ENCODE measurements at places on chromosomes 3 and 15.
A peak's percentile ranks its signal among the peaks of the same experiment; 100 is the strongest.

DNA sequence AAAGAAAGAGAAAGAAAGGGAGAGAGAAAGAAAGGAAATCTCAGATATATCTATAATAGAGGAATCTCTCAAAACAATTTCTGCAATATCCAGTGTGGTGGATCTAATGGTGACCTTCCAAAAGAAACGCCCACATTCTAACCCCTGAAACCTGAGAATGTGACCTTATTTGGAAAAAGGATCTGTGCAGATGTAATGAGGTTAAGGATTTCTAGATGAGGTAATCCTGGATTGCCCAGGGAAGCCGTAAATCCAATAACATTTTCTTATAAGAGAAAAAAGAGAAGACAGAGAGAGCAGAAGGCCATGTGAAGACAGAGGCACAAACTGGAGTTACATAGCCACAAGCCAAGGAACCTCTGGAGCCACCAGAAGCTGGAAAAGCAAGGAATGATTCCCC, 307.6 kb downstream of the ZBTB20 start:
- DNase-seq, result no peak

GRCh38 chr15:90336705-90337141, 15.4 kb upstream of the ZNF774 start:
- peak; percentile 69 for DNase-seq

DNA sequence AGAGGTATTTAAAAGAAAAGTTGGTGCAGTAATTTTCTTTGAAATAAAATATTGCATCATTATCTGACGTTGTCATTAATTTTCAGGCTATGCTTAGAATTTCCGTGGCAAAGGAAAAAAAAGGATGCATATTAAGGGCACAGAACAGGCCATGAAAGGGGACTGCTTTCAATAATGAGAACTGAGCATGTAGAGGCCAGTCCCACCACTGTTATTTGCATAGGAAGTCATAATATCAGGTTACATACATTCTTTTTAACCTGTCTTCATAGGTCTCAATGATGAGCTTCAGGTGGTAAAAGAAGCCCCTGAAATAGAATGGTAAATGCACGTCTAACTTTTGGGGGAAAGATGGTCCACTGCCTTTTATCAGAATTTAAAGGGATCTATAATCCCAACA, 272.1 kb upstream of the ALCAM start:
- DNase-seq, result no peak

DNA sequence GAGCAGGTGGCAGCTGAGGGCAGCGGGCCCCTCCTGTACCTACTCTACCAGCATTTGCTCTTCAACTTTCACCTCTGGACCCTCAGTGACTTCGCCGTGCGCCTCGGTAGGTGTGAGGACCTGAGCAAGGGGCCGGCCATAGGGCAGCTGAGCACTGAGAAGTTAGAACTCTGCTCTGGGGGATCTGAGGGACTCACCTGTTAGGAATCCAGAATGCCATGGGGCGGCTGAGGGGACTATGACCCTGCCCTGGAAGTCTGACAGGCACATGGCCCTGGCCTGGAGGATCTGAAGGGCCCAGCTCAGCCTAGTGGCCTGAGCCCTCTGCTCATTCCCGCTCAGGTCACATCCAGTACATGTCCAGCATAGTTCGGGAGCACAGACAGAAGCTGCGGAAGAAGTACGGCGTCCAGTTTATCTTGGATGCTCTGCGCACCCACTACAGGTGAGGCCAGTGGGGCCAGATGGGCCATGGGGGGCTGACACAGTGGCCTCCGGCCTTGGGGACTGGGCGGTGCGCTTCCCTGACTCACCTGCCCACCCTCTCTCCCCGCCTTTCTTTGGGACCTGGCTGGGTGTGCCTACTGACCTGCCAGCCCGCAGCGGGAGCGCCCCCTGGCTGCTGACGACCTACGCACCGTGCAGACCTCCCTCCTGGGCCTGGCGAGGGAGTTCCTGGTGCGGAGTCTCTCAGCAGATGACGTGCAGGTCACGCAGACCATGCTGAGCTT, 18.8 kb downstream of the NBEAL2 start:
- peak; percentile 64 for DNase-seq

DNA sequence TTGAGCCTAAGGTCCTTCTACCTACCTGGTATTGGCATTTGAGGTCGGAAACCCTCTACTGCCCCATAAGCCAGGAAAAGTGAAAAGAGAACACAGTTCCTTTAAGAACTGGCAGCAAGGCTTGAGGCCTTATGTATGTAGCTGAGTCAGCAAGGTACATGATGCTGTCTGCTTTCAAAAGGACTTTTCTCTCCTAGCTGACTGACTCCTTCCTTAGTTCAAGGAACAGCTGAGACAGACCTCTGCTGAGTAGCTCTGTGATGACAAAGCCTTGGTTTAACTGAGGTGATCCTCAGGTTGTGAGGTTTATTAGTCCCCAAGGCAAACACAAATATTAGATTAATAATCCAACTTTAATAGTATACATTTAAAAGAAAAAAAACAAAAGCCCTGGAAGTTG, 45.8 kb downstream of the ADPGK start:
- DNase-seq, result no peak

Data from A549 (cell line).